AG04450 (cell line): ENCODE measurements at places on chromosomes 13 and 19. TPM values are rescaled to one million over a fixed set of nuclear protein-coding genes. Genes with fewer than 3 reads are reported as not detected.
A peak's percentile ranks its signal among the peaks of the same experiment; 100 is the strongest.

- DNase-seq, result no peak
Observed at GRCh38 chr13:41981951-41982715, 21.2 kb upstream of the VWA8 start.

DNA sequence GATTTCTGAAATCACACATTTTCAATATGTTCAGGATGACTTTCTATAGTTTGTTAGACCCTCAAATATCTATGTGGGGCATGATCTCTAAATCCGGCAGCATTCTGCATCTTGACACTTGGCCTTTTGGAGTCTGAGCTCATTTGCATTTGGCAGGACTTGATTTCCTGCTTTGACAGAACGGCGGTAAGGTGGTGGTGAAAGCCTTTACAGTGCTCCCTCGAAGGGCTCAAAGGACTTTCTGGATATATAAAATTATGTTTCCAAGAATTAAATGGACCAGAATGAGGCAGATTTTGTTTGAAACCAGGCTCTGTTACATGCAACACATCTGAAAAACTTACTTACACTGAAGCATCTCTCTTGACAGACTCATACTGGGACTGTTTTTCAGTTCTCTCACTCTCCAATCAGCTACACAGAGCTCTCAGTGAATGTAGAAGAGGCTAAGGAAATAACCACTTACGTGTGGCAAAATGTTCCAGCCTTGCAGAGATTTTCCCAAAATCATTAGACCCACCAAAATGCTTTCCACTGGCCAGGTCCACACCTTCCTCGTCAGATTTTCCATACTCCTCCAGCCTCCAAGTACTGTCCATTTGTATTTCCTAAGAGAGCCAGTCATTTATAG lies 207.2 kb downstream of the SPRY2 start:
- no peak for DNase-seq

- peak; percentile 44 for DNase-seq
Observed at GRCh38 chr13:51729866-51730553, 74.0 kb downstream of the DHRS12 start.

- no peak for DNase-seq
Observed at GRCh38 chr19:16042533-16043085, 33.7 kb upstream of the TPM4 start.

DNA sequence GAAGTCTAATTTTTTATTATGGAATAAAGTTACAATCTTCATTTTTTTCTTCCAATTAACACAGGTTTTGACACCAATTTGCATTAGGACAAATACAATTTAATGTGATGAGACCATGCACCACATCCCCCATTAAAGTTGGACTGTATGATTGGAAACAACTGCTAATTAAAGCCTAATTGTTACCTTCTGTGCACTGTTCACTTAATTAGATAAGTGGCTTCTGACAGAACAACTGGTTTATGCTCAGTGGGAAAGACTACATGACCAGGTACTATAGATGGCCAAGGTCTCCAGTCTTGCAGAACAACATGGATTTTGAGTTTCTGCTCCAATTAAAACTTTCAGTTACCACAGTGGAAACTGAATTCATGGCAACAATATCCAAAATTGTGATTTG lies 198.1 kb downstream of the FGF14 start:
- no peak for DNase-seq

- no peak for DNase-seq
Observed at GRCh38 chr13:77696006-77696878, 1.2 kb upstream of the SLAIN1 start.

DNA sequence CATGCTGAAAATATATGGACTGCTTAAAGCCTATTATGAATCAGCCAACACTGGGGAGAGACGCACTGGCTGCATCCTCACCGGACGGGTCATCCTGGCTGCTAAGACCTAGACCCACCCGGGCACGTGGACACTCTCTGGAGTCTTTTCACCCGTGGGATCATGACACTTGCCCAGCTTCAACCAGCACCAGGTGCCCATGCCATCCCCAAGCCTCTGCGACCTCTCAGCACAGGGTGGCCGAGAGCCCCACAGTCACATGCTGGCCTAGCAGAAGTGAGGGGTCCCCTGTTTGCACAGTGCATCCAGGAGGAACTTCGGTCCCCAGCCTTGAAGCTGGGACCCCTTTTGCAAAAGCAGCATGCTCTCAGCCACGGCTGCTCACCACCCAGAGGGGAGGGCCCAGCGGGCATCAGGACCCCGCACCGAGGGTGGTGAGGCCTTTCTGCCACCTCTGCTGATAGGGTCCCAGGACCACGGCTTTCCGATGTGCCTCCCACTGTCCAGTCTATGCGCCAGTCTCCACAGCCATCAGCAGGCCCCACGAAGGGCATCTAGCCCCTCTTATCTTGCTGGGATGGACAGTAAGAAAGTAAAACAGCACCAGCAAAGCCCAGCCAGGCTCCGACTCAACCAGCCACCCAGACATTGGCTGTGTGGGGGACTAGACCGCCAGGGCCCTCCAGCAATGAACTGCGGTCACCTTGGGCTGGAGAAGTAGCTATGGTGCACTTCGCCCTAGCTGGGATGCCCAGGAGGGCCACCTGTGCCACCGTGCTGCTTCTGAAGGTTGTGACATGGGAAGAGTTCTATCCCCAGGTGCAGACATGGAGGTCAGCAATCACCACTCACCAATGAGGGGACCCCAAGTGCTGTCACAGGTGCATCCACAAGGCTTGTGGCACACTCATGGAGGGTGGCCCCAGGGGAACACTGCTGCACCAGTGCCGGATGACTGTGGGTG lies 73.1 kb downstream of the CEBPG start:
- DNase-seq, result no peak

GRCh38 chr13:46526740-46527139 lies 26.2 kb upstream of the LRCH1 start:
- DNase-seq, result no peak

Gene SIGLECL1
- not detected in 2 replicates for polyA plus RNA-seq
